ENCODE measurements at places on chromosomes 7 and 10.

DNA sequence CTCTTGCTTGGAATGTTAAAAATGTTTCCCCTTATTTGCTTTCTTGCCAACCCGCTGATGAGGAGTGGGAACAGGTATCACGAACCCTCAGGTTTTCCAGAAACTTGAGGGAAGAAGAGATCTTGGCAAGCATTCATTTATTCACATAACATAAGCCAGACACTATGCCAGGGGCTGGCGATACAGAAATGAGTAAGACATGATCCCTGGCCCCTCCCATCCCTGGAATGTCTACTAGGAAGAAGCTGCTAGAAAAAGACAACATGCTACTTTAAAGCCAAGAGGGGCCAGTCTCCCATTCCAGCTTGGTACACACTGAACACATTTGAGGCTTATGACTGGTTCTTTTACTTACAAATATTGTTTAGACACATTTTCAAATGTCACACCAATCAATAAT is 26.4 kb downstream of the SLC35B4 start:
- no peak for DNase-seq

- peak; percentile 37 for DNase-seq
Observed at GRCh38 chr10:1058017-1058416, 1.8 kb downstream of the WDR37 start.

GRCh38 chr7:47507522-47507921 is 74.4 kb downstream of the TNS3 start:
- DNase-seq: no peak

GRCh38 chr10:34247560-34247959 is 567.5 kb downstream of the PARD3 start:
- no peak for DNase-seq

All from OCI-M1 (cell line).